Diencephalon (tissue), 1 donor: ENCODE measurements at places on chromosomes 2 and 18. TPM values are rescaled to one million over a fixed set of nuclear protein-coding genes. Genes with fewer than 3 reads are reported as not detected.

SLC19A3 gene
- 3.9 TPM for total RNA-seq

RBM44 gene
- total RNA-seq: 2.8 TPM

DSC2 gene
- total RNA-seq: 4.2 TPM

MREG gene
- total RNA-seq: 4.6 TPM

GNLY gene
- not detected for total RNA-seq

HPCAL1 gene
- 42.4 TPM for total RNA-seq

KCNG3 gene
- 2.8 TPM for total RNA-seq

UGT1A6 gene
- not detected for total RNA-seq

LIPG gene
- 6.9 TPM for total RNA-seq

C2orf92 gene
- total RNA-seq: 8.1 TPM

PROKR1 gene
- 1.8 TPM for total RNA-seq

CABYR gene
- total RNA-seq: 19.6 TPM

CPS1 gene
- 3.2 TPM for total RNA-seq

IL36A gene
- total RNA-seq: not detected

GTF3C2 gene
- 32.3 TPM for total RNA-seq

RASGRP3 gene
- total RNA-seq: 14.1 TPM

MSGN1 gene
- total RNA-seq: not detected

TEX261 gene
- 19.6 TPM for total RNA-seq

ZSWIM2 gene
- total RNA-seq: 0.23 TPM

FECH gene
- 37.1 TPM for total RNA-seq

C2orf66 gene
- 0.69 TPM for total RNA-seq

PLA2R1 gene
- total RNA-seq: 7.2 TPM

COL4A4 gene
- total RNA-seq: 2.1 TPM

RAPGEF4 gene
- total RNA-seq: 60.7 TPM

IFIH1 gene
- 4.8 TPM for total RNA-seq

DSG1 gene
- 0.23 TPM for total RNA-seq
